ENCODE measurements at places on chromosomes 6 and 20. TPM values are rescaled to one million over a fixed set of nuclear protein-coding genes. Genes with fewer than 3 reads are reported as not detected.

SLC25A27 gene
- 2.5 TPM for polyA plus RNA-seq

DNA sequence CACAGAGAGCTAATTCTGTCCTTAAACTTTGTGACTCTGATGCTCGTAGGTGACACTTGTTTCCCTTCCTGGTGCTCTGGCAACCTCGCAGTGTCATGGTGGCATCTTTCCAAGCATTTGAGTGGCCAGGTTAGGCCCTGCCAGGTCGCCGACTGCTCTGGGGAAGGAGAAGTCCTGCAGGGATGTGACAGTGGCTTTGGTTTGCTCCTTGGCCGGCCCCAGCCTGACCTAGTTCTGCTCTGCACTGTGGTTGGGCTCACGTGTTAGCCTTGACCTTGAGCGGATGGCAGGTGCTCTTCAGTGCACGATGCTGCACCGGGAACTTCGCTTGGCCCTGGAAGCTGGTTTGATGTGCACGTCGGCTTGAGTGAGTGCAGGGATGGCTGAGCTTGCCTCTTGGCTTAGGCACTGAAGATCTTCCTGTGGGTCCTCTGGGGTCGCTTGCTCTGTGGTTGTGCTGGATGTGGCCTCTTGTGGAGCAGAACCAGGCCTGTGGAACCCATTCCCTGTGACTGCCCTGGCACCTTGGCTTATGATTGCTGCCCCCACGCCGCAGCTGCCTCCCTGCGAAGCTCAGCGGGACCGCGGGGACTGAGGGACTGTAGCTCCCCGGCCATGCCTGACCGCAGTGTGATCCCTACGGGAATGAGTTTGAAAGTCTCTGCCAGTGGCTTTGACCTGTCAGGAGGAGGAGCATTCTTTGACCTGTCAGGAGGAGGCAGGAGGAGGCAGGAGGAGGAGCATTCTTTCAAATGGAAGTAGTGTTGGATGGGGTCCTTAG lies 8.7 kb downstream of the OSBPL2 start:
- peak; percentile 61 for DNase-seq

- no peak for DNase-seq
Observed at GRCh38 chr20:8375898-8376297, 243.8 kb downstream of the PLCB1 start.

CNBD2 gene
- polyA plus RNA-seq = 3.0 TPM

ZKSCAN3 gene
- 1.8 TPM for polyA plus RNA-seq

DNA sequence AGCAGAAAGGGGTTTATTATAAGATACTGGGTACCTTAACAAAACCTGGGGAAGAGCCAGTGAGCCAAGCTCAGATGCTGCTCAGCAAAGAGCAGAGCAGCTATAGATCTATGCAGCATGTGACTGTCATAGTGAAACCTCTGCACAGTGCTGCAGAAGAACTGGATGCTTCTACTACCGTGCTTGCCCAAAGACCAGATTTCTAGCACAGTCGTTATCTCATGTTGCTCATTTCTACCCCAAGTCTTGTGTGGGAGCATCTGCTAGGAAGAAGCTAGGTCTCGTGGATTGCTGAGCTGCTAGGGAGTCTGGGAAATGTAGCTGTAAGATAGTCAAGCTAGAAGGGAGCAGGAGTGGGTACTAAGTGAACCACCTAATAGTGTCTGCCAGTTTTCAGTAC lies 31.7 kb upstream of the GNRH2 start:
- DNase-seq = no peak

DNA sequence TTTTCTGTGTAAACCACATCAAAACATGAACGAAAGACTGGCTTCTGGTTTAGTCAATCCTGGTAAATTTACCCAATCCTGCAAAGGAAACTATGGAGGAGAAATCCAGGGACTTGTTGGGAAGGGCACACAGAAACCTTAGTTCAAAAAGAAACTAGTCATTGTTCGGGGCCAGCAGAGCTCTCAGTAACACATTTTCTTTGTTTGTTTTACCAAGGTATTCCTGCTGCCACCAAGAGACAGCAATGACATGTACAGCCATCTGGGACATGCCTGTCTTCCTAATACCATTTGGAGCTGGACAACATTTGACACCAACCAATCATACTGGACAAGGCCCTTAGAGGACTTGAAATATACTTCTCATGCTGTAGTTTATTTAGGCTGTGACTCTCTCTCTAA lies 8.3 kb downstream of the OARD1 start:
- DNase-seq = no peak

DNA sequence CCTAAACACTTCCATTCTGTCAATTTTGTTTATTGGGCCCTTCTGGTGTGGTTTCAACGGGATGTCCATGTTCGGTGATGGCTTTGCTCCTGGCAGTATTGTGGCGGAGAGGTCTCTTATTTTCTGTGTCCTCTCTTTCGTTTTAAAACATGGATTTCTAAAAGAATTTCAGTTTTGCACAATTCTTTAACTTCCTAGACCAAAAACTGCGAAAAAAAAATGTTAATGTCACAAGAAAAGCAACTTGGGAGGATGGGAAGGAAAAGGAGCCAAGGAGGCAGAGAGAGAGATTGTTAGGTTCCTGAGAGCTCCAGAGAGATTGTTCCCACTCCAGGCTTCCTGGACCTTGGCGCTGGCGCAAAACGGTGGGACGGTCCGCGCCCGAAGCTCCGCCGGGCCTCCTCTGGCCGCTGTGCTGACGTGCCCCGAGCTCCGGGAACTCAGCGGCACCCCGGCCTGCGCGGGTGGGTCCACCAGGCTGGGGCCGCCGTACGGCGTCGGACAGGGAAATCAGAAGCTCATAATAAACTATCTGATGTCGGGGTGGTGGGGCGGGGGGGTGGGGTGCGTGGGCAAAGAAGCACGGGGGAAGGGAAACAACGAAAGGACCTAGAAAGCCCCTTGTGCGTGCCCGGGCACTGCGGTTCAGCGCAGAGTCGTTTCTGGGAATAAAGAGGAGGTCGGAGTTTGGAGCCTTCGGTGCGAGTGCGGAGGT lies 951 bp upstream of the OLIG3 start:
- DNase-seq = peak; percentile 64

- no peak for DNase-seq
Observed at GRCh38 chr6:108874470-108875160, 26.4 kb downstream of the ARMC2 start.

LY6G6C gene
- polyA plus RNA-seq = not detected

DNA sequence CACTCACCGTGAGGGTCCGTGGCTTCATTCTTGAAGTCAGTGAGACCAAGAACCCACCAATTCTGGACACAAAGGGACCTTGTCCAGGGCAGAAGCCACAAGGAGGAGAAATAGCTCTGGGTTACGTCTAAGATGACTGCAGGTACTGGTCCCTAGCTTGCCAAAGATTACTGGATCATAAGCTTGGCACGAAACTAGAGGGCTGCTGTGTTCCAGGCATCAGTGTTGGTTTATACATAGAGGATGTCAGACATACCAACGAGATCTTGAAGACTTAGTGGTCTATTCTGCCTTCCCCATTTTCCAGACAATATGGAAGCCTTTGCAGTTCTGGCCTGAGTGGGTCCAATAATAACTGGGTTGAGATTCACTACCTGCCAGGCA lies 175.7 kb downstream of the TBX18 start:
- DNase-seq = no peak

PSMB8 gene
- 32.6 TPM for polyA plus RNA-seq

TNFAIP3 gene
- polyA plus RNA-seq = 3.3 TPM

DNA sequence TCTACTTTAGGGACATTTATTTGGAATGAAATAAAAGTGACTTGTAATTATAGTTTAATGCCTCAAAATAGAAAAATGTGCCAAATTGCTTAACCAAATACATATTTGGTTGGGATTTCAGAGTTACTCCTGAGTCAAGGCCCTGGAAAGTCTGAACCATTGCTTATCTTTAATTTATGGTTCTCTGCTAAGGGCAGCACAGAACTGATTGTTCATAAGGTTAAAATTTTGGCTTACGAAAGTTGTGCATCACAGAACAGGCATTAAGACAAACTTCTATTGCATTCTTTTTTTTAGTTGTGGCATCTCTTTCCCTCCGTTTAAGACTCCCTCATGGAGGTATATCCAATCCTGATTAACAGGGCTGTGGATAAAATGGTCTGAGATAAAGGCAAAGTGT lies 92.2 kb upstream of the TENT5A start:
- no peak for DNase-seq

PDE7B gene
- polyA plus RNA-seq = 4.4 TPM

DNA sequence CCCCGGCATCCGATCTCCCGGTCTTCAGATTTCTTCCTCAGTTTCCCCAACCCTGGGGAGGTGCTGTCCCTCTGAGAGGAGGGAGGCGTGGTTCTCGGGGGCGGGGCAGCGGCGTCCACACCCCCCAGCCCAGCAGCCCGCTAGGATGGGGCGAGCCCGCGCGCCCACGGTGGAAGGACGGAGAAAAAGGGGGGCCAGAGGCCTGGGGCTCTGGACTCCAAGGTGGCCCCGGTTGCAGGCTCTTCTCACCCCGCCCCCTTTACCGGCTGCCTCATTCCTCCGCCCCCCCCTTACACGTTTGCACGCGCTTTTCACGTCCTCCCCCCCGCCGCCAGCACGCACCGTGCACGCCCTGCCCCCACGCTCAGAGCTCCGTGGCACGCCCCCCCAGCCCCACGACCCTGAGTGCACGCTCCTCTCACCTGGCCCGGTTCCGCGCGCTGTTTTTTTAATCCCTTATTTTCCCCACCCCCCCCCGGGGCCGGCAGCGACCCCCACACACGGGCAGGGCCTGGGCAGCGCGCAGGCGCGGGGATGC lies 402 bp downstream of the ZBTB12 start:
- peak; percentile 64 for DNase-seq

DNA sequence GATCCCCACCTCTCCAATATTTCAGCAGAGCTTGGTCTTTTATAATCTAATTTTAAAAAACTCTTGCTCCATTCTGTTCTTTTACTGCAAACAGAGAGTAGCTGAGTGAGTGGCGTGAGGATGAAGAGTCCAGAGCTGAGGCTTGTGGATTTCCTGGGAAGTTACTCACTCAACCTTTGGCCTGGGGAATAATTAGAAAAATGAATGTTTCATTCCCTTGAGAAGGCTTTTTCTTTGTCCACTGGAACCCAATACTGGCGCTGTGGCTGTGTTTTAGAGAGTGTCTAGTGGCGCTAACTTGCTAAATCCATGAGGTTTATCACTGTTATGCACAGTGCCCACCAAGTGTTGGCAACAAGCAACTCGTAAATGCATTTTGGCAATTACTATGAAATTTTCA lies 251.5 kb downstream of the HIVEP2 start:
- no peak for DNase-seq

Data from heart left ventricle (tissue), 16 donors.